Fibroblast of lung (primary cell): ENCODE measurements at places on chromosomes 6 and 20. TPM values are rescaled to one million over a fixed set of nuclear protein-coding genes. Genes with fewer than 3 reads are reported as not detected.

Gene C6orf15
- polyA plus RNA-seq = not detected in 2 replicates

Gene SMLR1
- polyA plus RNA-seq = not detected in 2 replicates

- no peak for DNase-seq
Measured at GRCh38 chr20:43432498-43432897, 25.2 kb upstream of the SRSF6 start.

Gene ETV7
- polyA plus RNA-seq = 0.18 and 0.40 TPM in 2 replicates

DNA sequence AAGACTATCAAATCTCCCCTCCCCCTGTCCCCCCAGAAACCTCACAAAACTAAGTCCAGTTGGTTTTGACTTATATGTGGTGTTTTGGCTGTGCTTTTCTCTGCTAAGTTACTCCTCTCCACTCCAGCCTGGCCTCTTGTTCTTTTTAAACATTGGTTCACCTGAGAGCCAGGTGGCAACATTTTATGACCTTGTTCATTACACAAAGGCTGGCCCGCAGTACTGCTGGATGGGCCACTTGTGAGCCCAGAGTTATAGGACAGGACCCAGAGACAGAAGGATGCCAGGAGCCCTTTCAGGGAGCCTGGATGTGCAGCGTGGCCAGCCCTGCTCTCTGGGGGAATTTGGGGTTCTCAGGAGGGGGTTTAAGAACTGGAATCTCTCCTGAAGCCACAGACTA, 90.0 kb downstream of the RAMACL start:
- DNase-seq = no peak

GRCh38 chr20:10201321-10201870, 17.2 kb upstream of the SNAP25 start:
- peak; percentile 70 for DNase-seq

Gene VSTM2L
- polyA plus RNA-seq = 0.45 and 0.66 TPM in 2 replicates

- peak; percentile 47 for DNase-seq
Measured at GRCh38 chr6:43842231-43842794, 72.3 kb downstream of the VEGFA start.

GRCh38 chr6:37784585-37784967, 35.0 kb upstream of the ZFAND3 start:
- no peak for DNase-seq

DNA sequence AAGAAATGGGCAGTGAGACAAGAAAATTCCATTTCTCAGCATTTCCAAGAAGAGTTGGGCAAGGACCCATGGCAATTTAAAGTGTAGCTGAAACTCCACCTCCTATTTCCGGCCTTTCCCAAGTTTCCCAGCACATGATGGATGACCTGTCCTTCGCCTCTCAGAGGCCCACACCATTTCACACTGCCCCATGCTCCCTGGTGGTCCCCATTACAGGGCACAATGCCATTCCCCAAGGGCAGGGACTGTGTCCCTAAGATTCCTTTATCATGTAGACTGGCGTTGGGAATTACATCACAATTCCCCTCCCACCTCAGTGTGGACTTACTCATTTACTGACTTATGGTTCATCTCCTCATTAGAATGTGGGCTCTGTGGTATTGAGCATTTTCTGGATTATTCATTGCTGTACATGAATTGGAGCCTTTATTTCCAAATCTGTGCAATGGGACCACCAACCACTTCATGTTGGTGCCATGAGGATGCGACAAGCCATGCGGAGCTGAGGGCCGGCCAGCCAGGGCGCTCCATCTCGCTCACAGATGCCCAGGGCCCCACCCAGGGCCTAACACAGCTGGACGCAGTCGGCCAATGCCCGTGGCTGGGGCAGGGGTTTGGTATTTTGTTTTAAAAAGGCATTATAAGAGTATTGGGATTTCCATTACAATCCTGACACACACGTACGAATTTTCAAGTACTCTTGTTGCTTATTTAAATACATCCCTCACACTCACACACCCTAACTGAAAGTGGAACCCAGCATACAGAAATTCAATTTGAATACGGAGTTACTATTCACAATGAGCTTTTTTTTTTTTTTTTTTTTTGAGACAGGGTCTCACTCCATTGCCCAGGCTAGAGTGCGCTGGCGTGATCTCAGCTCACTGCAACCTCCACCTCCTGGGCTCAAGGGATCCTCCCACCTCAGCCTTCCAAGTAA, 5.4 kb downstream of the ACSS1 start:
- peak; percentile 45 for DNase-seq

- DNase-seq = no peak
Measured at GRCh38 chr20:7879883-7880282, 60.4 kb downstream of the HAO1 start.

DNA sequence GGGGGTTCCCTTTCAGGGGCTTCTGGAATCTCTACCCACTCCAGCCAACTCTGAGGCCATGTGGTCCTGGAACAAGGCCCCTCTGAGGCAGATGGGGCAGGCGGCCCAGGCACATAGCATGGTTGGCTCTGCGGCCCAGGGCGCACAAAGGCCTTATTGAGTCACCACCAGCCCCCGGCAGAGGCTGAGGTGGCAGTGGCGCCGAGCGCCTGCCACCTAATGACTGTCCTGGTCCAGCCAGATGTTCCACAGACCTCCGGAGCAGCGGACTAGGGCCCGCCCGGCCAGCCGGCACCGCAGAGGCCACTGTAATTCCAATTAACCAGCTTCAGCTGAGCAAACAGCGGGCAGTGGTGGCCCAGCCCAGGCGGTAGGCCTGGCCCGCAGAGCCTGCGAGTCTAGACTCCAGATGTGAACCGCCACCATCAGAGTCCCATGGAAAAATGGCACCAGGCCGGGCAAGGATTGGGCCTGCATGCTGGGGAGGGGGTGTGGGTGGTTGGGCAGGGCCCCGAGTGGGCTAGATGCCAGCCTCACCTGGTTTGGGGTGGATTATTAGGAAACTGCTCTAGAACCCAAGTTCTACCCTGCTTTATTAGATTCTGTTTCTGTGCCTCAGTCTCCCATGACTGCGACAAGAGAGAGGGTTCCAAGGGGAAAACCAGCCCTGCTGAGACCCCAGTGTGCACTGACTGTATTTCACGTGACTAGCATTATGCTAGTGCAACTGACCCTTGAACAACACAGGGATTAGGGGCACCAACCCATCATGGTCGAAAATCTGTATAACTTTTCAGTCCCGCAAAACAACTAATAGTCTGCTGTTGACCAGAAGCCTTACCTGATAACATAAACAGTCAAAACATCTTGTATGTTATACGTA, 34.1 kb upstream of the ID1 start:
- DNase-seq = no peak

Gene TPX2
- polyA plus RNA-seq = 19.9 and 72.2 TPM in 2 replicates

DNA sequence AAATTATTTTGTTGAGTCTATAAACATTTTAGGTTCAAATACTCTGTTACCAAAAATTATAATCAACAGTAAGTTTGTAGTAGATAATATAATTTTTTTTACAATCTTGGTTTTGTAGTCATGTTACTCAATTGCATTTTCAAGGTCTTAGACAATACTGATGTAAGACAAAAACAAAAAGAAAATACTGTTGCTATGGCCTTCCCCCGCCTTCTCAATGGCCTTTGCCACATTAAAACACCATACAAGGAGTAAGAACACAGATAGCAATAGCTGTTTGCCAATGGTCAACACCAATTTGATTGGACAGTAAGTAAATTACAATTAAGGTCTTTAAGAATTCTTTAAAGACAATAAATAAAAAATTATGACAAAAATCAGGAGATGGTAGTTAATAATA, 450.2 kb downstream of the CDC5L start:
- DNase-seq = no peak

- DNase-seq = no peak
Measured at GRCh38 chr20:58094160-58094559, 134.3 kb downstream of the ANKRD60 start.

GRCh38 chr20:46253391-46253790, 54.9 kb downstream of the CDH22 start:
- no peak for DNase-seq

DNA sequence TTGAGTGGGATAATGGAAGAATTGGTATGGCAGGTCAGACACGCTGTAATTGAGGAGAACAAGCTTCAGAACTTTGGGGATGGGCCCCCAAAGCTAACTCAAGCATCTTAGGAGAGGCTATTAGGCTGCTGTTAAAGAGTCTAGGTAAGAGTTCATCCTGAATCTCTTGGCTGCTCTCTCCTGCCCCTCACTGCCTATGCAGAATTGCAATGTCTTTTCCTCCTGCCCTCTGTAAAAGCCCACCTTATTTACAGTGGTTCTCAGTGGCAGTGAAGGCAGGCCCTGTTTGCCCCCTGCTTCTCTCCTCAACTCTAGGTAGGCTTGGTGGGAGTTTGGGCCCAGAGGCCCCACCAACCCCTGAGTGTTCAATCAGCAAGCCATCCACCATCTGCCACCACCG, 55.0 kb downstream of the LYRM2 start:
- DNase-seq = no peak

DNA sequence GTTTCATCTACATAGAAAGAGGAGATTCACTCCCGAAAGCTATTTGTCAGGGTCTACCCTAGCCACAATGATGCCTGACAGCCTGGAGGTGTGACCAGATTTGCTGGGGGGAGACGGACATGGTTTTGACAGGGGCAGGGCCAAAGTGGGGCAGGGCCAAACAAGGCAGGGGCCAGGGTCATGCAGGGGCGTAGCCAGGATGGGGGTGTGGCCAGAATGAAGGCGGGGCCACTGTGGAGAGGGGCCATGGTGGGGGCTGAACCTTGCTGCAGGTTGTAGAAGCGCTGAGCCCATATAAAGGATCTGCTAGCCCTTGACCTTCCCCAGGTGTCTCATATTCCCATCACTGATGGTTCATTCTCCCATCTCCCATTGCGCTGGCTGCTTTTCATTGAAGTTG, 184.1 kb upstream of the SULF2 start:
- DNase-seq = no peak

- DNase-seq = no peak
Measured at GRCh38 chr6:71602385-71603007, 283.9 kb upstream of the RIMS1 start.

Gene TFAP2D
- not detected in 2 replicates for polyA plus RNA-seq

- no peak for DNase-seq
Measured at GRCh38 chr6:146267946-146268345, 239.1 kb downstream of the GRM1 start.

DNA sequence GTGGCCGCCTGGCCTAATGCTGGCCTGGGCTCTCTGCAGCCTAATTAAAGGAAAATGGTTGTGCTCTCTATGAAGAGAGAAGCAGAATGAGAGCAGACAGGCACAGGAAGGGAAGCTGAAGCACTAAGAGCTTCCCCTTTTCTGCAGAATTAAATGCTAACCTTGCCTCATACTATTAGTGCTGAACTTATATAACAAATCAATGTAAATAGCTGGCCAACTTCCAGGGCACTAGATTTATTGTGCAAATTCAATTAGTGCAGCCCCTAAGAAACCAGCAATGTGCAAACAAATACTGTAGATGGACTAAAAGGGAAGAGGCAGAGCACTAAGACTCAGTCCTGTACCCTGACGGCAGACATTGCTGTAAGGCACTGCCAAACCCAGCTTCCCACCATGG, 36.1 kb upstream of the INSM1 start:
- no peak for DNase-seq

Gene SPATS1
- polyA plus RNA-seq = not detected in 2 replicates

Gene OR2J3
- polyA plus RNA-seq = not detected in 2 replicates

GRCh38 chr6:53916804-53917463, 122.1 kb downstream of the LRRC1 start:
- no peak for DNase-seq

GRCh38 chr6:1603708-1604107, 6.0 kb upstream of the FOXC1 start:
- DNase-seq = no peak

Gene ENPP1
- 48.6 and 51.7 TPM in 2 replicates for polyA plus RNA-seq

- DNase-seq = peak; percentile 21
Measured at GRCh38 chr20:46347841-46348803, 39.8 kb upstream of the CDH22 start.

Gene CGAS
- 1.6 and 2.7 TPM in 2 replicates for polyA plus RNA-seq

DNA sequence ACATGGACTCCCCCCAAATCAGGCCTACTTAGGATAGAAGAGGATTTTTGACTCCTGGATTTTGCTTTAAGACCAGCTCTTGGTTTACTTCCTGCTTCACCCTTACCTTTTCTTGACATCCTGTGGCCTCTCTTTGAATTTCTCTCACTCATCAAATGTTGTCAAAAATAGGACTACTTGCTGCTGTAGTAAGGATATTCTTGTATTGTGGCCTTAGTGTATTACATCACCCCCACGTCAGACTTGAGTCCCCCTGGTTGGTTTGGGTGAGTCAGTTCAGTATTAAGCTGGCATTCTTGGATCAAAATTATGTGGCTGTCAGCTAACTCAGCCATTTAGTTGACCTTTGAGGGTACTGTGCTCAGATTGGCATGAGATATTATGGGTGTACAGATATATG, 1.1 kb downstream of the TPX2 start:
- DNase-seq = peak; percentile 72

DNA sequence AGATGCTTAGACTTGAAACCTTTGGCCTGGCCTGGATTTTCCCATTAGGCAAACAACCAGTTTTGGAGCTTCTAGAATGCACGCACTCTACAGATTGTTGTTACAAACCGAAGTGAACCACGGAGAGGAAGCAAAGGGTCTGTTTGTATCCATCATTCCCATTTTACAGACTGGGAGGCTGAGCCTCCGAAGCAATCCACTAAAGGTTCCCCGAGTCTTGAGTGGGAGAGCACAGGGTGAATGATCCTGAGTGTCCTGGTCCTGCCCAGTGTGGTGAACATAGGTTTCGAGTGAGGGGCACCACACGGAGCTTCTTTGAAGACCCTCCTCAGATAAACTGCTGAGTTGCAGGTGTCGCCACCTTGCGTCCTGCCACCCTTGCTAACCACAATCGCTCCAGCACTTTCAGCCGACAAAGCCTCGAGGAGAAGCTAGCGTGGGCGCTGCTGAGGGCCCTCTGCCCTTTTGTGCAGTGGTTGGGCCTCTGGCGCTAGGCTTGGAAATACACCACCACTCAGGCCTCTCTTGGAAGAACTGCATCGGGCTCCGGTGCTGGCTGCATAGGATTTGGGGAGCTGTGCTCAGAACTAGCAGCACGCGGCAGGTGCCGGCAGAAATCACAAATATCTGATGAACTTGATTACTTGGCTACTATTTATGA, 1.4 kb upstream of the PRDM13 start:
- no peak for DNase-seq

GRCh38 chr20:40238511-40238910, 450.5 kb downstream of the MAFB start:
- DNase-seq = no peak

- no peak for DNase-seq
Measured at GRCh38 chr6:117607511-117607910, 5.2 kb upstream of the GOPC start.

- DNase-seq = no peak
Measured at GRCh38 chr20:31711179-31712111, 11.2 kb downstream of the BCL2L1 start.

DNA sequence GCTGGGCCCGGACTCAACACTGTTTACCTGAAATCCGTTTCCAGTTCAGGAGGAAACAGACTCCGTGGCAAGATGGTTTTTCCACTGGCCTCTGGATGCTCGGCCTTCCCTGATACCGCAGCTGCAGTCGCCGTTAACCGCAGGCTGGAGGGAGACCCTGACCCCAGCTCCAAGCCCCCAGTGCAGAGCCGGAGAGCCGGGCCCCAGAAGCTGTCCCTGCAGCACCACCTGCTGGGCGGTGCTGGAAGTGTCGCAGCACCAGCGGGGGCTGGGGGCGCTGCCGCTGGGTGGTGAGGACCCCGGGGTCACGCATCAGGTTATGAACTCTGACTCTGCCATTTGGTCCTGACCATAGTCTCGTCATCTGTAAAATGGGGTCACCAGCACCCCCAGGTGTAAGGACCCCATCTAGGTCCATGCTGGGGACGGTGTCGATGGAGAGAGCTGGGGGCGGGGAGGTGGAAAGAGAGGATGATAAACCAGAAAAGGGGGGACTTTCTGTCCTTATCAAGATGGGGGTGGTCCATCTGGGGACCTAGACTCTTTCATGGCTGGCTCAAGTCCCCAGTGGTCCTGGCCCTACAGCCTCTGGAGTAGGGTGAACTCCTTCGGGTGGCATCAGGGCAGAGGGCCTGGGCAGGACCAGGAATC, 20.8 kb upstream of the CHRNA4 start:
- DNase-seq = no peak
